ENCODE measurements at places on chromosomes 5 and 9.

GRCh38 chr9:9222730-9223129, 1390.1 kb downstream of the PTPRD start:
- DNase-seq, result no peak

DNA sequence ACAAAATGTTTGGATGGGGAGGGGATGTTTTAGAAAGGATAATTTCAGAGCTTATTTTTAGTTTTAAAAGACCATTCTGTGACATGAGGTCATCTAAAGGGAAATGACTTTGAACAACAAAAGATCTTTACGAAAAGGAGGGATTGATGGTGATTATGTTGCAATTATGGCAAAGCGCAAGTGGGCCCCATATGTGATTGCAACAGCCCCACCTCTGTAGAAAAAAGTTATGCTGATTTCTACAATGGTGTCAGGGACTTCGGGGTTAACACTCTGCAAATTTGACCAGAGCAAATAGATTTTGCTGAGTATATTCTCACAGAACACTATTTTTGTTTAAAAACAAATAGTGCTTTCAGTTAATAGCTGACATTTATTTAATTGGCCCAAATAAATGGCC, 312.8 kb downstream of the NSG2 start:
- DNase-seq, result no peak

GRCh38 chr5:133250527-133250926, 198.7 kb downstream of the HSPA4 start:
- DNase-seq, result no peak

GRCh38 chr5:60334281-60334713, 365.7 kb downstream of the DEPDC1B start:
- no peak for DNase-seq

DNA sequence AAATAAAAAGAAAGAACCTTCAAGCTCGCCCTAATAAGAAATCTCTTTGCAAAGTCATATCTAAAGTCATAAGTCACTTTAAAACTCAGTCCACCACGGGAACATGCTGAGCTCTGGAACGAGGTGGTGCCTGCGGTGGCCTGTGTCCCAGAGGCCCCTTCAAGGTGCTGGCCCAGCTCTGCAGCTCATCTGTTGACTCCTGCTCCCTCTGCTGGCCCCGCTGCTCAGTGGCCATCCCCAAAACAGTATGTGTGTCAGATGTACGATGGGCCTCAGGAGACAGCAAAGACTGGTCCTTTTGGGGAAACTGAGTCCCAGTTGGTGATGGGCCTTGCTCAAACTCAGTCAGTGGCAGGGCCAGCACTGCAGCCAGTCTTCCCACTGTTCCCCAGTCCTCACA, 22.8 kb upstream of the FOXB2 start:
- no peak for DNase-seq
